T-helper 2 cell treated with Interferon-gamma antibody and Interleukin-4, amounts not matched to agents 5 μg/mL and 100 μg/mL, for 36 hours (primary cell): ENCODE measurements at places on chromosomes 12 and 14.

DNA sequence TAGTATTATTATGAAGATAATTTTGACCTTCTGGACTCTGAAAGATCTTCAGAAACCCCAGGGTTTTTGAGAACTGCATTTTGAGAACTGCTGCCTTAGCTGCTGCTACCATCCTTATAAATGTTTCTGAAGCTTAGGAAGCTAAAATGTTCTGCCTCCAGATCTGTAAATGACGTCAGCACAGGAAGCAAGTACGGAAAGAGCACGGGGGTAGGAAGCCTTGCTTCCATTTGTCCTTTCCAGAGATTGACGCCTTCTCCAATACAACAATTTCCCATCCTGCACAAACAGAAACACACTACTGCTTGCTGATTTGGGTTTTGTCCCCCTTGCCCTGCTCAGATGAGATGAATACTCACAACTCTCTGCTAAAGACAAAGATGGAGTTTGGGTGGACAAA lies 17.9 kb downstream of the RAD52 start:
- no peak for DNase-seq

DNA sequence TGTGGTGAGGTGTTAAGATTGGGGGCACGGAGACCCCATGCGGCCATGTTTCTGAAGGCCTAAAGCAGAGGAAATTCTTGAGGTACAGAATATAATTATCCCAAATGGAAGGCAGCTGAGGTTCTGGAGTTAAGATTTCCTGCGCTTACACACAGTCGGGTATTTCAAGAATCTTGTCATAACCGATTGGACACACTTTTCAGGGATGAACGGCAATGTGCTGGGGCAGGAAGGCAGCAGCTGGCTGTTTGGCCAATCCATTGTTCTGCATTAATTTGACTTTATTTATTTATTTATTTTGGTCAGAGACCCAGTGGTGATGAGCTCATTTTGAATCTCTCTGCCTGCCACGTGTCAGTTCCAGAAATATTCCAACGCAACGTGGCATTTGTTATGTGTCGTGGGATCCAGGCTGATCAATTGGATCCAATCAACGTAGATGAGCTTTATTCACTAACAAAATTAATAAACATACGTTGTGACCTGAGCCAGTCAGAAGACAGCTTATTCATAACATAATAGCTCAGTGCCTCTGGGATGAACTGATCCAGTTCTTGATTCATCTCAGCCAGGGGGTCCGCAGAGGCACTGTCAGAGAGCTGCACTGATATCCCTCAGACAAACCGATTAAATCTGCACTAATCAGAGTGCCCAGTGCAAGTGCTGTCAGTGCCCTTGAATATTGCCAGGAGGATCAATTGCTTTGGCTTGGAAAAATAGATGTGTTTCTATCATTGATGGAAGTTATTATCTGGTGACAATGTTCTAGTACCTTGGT lies 181.0 kb downstream of the KTN1 start:
- DNase-seq: no peak

DNA sequence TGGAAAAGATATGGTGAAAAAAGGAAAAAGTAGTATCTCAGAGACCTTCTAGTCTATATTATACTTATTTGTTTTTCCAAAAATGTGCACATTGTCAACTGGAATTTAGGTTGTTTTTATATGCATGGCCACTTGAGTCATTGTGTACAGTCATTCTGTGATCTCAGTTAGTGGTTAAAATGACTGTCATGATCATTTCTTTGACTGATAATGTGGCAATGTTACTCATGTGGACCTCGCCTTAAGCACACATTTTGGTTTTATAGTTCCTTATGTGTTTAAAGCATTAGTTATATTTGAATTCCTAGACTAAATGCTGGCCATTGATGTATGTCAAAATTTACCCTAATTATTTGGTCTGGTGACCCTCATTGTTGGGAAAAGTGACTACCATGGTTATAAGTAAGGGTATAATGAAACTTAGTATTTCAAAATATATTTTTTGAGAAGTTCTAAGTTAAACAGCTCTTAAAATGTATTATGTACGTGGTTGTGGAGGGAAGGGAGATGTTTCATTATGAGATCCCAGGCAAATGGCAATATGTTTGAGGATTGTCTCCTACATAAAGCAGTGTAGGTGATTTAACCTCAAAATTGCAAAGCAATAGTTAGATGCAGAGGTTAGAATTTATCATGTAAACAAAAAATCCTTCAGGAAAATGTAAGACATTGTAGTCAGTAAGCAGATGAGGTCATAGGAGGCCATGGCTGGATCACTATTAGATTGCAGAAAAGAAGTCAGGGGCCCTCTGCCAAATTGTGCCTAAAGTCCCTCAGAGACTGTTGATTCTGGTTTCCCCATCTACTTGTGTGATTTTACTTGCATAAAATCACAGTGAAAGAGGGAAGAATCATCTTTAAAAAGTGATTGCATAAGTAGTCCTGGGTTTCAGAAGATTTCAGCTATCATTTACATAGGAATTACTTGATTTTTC lies 17.5 kb downstream of the PNMA1 start:
- DNase-seq: peak; percentile 12

- DNase-seq: no peak
These were observed 3.4 kb downstream of the CHST11 start for GRCh38 chr12:104460041-104460719.

- DNase-seq: no peak
These were observed at the start of gene PTPRB for GRCh38 chr12:70637303-70638085. TSS of gene PTPRB (minus strand) at chr12:70637429. CDS start at chr12:70637395, 34 bp downstream.

DNA sequence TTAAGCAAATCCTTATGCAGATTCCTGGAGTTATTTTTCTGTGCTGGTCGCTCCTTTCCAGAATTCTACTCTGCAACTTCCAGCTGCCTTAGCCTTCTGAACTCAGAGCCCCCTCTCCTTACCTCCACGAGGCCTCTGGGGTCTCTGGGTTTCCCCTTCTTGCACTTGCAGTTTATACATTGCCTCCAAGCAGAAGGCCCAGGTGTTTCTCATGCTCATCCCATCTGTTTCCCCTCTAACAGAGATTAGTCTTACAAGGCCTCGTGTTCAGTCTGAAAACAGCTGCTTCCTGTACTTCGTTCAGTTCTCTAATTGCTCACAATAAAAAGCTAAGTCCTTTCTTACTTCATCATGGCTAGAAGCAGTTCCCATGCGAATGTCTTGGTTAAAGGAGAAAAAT lies 134.4 kb upstream of the FGD4 start:
- no peak for DNase-seq

- peak; percentile 13 for DNase-seq
These were observed 471 bp downstream of the MTRFR start for GRCh38 chr12:123233505-123234308.

GRCh38 chr12:30519535-30519934 lies 176.1 kb downstream of the IPO8 start:
- no peak for DNase-seq

DNA sequence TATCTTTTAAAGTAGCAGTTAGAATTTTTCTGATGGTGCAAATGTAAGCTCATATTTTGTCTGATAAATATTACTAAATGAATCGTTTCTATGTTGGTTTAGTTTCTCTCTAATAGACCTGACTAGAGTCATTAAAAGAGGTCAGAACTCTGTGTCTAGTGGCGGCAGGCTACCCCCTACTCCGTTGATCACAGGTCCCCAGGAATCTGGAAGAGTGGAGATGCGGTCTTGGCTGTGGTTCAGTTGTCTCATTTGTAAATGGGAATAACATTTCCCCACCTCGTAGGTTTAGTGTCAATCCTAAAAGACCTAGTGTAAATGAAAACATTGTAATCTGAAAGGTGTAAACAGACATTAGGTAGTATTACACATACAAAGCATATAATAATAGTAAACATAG lies 4.7 kb upstream of the FOXJ2 start:
- no peak for DNase-seq

DNA sequence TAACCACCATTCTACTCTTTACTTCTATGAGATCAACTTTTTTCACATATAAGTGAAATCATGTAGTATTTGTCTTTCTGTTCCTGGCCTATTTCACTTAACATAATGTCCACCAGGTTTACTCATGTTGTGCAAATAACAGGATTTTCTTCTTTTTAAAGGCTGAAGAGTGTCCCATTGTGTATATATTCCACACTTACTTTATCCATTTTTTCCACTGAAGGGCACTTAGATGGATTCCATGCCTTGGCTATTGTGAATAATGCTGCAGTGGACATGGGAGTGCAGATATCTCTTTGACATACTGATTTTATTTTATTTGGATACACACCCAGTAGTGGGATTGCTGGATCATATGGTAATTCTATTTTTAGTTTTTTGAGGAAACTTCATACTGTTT lies 181.1 kb upstream of the HMGA2 start:
- no peak for DNase-seq

GRCh38 chr12:4140581-4141301 lies 132.8 kb upstream of the CCND2 start:
- DNase-seq: no peak

- no peak for DNase-seq
These were observed 21.3 kb upstream of the BCDIN3D start for GRCh38 chr12:49863946-49864797.

DNA sequence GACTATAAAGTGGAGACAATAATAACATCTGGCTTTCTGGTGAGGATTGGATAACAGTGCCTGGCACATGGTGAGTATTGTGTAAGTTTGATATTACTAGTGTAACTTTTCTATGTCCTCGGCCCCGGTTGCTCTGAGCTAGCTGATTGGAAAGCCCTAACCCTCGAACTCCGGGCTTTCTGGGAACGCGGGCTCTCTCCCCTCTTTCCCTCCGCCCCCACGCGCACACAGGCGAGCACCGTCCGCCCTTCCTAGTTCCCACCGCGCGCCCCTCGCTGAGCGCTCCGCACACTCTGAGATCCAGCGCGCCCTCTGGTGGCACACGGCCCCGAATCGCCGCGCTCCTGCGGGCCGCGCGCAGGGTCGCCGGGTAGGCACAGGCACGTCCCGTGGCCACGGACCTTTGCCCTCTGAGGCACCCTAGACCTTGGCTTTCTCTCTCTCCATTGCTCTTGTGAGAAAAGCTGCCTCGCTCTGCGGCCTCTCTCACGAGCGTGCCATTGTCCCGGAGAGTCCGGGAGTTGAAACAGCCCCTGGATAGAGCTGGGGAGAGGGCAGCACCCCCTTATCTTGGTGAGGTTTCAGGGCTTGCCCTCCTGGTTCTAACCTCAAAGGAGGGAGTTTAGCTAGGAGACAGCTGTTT lies 23.2 kb upstream of the ESRRB start:
- peak; percentile 44 for DNase-seq

- no peak for DNase-seq
These were observed 21.0 kb downstream of the VASH1 start for GRCh38 chr14:76782115-76782884.

GRCh38 chr12:61452076-61452475 lies 808.1 kb upstream of the USP15 start:
- DNase-seq: no peak

DNA sequence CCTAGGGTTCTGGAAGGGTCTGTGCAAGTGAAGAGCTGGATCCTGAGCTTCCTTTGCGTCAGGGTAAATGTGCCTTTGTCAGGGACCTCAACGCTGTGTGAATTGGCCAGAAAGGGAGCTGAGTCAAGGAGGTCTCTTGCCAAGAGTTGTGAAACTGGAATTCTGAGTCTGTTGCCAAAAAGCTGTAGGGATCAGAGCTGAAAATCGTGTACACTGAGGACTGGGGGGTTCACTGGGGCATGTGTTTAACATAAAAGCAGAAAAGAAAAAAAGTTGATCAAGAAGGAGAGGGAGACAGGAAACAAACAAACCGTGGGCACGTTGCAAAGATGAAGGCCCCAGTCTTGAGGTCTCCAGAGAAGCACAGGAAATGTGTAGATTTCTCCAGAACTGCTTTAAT lies 1081.5 kb downstream of the VRK1 start:
- no peak for DNase-seq

DNA sequence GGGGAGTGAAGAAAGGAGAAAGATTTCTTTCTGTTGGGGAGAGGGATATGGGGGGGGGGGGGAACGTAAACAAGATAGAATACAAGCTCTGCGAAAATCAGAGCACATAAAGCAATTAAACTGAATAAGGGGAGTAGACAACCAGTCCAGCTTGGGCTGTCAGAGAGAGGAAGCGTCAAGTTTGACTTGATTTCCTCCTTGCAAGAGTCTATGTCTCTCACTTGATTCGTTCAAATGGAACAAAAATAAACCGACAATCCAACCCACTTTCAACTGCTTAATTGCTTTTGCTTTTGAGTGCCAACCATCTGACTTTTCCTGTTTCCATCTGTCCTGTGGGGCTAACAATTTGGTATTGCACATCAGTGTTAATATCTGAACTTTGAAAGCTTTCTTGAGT lies 942 bp downstream of the SYT1 start:
- DNase-seq: no peak

DNA sequence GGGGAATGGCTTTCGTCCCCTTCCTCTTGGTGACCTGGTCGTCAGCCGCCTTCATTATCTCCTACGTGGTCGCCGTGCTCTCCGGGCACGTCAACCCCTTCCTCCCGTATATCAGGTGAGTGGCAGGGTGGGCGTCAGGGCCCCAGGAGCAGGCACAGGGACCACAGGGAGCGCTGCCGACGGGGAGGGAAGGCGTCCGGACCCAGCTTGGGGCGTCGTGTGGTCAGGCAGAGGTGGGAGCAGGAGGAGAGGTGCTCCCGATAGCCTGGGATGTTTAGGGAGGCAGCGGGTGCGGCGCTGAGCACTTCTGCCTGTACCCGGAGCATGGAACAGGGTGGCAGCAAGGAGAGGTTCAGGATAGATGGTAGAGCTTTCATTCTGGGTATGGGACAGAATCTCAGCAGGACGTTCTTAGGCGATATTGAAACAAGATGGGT lies 444 bp downstream of the DRAM1 start:
- no peak for DNase-seq

- DNase-seq: no peak
These were observed 5.1 kb upstream of the SDS start for GRCh38 chr12:113408756-113409298.

DNA sequence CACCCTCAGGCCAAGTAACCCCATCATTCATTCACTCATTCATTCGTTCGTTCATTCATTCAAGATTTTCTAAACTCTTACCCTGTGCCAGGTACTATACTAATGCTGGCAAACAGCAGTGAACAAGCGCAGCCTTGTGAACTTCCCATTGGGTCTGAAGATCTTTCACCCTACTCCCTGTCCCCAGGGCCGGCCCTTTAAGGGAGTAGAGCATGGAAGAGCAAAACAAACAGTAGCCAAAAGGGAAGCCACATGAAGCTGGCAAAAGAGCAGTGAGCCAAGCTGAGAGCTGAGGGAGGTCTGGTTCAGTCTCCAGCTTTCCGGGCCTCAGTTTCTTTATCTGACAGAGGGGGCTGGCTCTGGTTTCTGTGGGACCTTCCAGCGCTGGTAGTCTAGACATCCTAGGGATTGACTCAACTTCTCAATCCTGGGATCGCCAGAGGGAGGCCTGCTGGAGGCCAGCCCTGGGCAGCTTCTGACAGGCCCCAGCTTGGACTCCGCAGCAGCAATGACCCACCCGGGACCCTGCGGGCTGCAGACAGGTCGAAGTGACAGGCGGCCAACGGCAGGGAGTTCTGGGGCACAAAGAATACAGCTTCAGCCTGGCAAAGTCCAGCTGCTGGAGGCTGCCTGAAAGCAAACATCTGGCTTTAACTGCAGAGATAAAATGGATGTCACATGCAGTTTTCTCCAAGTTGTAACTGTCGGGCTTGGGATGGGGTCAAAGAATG lies 27.1 kb downstream of the ACTN1 start:
- DNase-seq: no peak

GRCh38 chr12:62016021-62016420 lies 244.2 kb upstream of the USP15 start:
- no peak for DNase-seq
